ENCODE measurements at places on chromosomes 7 and 10.

GRCh38 chr7:26735976-26736600 is 128.3 kb downstream of the SKAP2 start:
- DNase-seq: no peak

DNA sequence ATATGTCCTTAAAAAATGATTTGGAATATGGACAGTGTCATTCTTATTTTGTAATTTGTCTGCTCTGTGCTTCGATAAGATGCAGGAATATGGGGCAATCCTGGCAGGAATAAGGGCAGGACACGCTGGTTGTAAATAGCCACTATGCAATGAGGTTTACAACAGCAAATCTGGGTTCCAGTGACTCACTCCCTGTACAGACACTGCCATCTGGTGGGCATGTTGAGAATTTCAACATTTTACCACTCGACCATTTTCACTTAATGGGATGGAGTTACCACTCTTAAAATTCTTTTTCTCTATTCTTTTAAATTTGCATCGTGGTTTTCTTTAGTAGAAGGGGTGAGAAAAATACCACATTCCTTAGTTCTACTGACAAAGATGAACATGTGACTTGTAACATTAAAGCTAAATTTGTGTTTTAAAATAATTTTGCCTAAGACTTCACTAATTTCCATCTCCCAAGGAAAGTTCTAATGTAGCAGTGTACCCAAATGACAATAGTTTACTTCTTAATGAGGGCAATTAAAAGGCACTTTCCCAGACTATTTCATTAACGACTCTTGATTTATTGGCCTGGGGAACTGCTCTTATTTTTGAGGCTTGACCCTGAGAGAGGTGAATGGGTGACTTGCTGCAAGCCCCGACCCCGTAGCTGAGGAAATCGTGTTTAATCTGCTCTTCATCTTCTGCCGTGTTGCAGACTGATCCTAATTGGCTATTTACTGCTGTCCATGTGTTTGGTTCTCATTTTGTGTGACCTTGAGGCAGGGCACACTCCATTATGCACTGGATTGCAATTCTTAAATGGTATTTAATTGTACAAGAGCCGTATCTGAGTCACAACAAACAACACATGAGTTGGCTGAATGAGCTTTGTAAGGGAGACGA is 173.6 kb upstream of the IMMP2L start:
- peak; percentile 58 for DNase-seq

- peak; percentile 9 for DNase-seq
Observed at GRCh38 chr10:46077141-46077554, 31.1 kb upstream of the MSMB start.

DNA sequence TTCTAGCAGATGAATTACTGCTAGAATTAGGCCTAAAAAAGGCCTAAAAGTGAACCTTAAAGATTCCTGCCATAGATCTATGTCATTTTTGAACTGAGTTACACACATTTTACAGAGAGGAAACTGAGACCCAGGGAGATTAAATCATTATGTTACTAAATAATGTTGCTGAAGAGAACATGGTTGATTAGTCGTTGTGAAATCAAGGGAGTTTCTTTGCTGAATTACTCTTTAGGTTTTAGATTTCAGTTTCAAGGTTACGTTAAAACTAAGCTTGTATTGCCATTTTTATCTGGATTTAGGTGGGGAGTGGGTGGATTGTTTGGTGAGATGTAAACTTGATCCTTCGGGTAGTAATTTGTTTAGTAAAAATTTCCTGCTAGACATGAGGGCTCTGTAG is 21.3 kb downstream of the CDK14 start:
- DNase-seq: no peak

DNA sequence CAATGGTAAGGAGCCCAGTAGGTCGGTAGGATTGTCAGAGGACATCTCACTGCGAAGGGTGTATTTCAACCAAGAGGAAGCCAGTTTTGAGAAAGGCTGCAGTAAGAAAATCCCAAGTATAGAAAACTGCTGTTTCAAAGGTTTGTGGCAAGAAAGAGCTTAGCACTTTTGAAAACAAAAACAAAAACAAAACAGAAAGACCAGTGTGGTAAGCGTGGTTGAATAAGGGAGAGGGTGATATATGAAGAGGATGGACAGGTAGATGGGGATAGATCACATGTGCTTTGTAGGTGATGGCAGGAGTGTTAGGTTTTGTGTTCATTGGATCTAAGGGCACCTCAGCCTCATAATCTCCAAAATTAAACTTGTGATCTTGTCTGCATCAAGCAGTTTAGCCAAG is 141.6 kb upstream of the WNT16 start:
- no peak for DNase-seq

- no peak for DNase-seq
Observed at GRCh38 chr10:94641480-94641879, 42.0 kb upstream of the CYP2C18 start.

GRCh38 chr7:155230169-155230593 is 67.5 kb upstream of the INSIG1 start:
- DNase-seq: peak; percentile 99

DNA sequence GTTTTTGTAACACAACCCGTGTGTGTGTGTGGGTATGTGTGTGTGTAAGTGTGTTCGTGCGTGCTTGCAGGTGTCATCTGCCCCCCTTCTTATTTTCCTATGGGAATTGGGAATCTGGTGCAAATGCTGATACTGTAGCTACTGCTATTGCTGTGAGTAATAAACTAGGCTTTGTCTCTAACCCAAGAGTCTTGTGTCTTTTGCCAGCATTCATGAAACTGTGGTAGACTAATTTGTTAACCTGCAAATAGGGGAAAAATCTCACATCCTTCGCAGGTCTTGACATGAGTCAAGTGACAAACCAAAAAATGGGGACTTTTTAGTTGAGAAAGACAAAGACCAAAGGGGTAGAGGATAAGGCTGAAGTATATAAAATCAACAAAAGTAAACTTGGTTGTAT is 57.9 kb upstream of the FAM133B start:
- DNase-seq: no peak

DNA sequence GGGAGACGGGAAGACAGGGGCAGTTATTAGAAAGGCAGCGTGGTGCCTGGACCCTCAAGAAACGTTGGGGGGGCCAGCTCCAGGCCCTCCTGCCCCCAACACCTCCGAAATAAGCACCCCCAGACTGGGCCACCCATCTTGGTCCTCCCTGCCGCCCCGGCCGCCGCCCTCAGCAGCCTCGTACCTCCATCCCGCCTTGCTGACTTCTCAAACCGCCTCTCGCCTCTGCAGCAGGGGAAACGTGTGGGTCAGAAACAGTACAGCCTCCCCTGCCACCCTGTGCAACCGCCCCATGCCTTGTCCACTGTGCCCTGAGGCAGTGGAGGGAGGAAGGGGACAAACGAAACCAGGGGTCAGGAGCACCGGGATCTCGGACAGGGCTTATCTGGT is 7.2 kb downstream of the GIGYF1 start:
- DNase-seq: no peak

DNA sequence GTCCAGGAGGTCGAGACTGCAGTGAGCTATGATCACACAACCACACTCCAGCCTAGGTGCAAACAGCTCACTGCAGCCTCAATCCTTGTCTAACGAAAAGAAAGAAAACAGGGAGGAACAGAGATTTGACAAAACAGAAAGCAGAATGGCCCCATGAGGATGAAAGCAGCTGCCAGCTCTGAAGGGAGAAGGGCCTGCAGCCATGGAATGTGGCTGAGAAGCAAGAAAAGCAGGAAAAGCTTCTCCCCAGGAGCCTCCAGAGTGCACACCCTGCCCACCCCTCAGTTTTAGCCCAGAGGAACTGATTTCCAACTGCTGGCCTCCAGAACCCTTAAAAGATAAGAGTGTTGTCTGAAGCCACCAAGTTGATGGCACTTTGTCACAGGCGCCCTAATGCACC is 13.0 kb downstream of the ESYT2 start:
- DNase-seq: no peak

DNA sequence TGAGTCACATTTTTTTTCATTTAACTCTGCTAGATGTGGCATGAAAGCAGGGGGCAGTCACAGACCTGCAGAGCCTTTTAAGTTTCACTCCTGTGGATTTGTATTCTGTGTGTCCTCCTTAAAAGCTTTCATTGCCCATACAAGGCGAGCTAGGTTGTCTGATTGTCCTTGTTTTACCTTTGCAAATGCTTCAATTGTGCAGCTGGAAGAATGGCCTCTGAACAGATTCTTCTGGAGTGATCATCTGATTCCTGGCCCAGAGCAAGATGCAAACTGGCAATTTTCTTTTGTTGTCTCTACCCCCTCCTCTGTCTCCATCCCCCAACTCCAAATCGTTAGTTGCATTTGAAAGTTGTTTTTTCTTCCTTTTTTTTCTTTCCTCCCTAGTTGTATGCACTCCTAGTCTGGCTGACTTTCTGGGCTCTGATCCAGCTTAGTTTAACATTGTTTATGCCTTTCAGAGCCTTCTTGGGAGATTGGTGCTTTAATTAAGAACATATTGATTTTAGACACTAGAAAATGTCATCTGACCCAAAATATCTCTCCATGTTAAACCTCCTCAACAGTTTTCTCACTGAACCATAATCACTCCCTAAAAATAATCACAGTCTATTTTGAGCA is 150.2 kb downstream of the REEP3 start:
- peak; percentile 88 for DNase-seq

DNA sequence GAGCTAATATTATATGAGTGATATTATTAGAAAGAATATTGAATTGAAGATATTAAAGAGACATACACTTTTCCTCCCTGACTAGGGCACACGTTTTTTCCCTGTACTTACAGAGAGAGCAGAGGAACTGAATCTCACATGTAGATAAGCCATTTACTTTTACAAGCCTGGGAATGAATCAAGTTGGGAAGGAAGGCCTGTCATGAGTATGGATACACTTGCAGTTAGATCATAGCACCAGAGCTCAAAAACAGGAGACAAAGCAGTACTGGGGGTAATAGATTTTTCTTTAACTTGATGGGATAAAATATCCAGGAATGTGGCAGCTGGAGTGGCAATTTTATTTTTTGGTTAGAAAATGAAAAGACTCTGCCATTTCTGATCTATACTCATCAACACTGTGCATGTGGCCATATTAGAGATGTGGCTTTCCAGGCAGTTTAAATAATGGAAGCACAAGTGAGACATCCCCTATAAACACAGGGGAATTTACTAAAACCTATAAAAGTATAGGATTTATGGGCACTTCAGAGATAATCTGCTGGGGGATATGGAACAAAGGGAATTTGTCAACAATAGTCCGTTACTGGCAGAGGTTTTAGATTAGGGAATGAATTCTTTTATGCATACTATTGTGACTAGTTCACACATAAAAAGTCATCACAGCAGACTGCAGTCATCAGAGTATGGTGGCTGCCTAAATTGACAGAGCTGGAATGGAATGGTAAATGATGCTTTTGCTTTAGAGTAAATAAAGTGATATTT is 657.7 kb upstream of the MBL2 start:
- no peak for DNase-seq

- DNase-seq: no peak
Observed at GRCh38 chr10:124039483-124040013, 53.9 kb downstream of the CHST15 start.

GRCh38 chr10:119871881-119872609 is 598 bp downstream of the MCMBP start:
- DNase-seq: peak; percentile 43

GRCh38 chr7:21704359-21704758 is 161.5 kb downstream of the DNAH11 start:
- no peak for DNase-seq

DNA sequence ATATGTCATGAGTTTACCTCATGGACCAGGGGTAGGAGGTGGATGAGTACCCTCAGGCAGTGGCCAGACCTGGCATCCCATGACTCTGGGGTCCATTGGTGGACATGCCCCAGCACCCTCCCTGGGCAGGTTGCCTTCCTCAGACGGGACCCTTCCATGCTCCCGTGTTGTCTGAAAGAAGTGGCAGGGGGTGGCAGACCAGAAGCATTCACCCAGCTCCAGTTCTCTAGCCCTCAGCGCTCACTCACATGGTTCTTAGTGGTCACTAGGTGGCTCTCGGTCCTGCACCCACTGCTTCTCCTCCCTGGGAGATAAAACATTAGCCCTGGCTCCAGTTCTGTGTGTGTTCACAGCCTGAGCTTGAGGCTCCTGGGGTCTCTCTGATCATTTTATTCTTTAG is 6.0 kb downstream of the RBP3 start:
- DNase-seq: peak; percentile 14

- DNase-seq: peak; percentile 69
Observed at GRCh38 chr10:70052462-70053217, at the start of gene MACROH2A2. TSS of gene MACROH2A2 (plus strand) at chr10:70052846. CDS start at chr10:70075659, 22,813 bp downstream.

GRCh38 chr10:88104223-88104622 is 240.8 kb downstream of the PTEN start:
- DNase-seq: no peak

DNA sequence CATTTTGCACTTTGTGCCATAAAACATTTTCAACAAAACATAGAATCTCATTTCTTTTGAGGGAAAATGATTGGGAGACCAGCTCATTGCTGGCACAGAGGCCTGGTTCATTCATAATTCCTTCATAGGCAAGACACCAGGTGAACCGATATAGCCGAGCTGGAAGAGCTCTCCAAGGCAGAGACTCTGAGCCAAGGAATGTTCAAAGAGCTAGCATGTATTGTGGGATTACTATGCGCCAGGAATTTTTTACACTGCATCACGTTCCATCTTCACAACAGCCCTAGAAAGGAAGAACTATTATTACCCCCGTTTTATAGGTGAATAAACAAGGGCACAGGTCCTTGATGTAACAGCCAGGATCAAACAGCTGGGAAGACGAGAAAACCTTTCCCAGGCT is 2.1 kb upstream of the IL6 start:
- DNase-seq: no peak

DNA sequence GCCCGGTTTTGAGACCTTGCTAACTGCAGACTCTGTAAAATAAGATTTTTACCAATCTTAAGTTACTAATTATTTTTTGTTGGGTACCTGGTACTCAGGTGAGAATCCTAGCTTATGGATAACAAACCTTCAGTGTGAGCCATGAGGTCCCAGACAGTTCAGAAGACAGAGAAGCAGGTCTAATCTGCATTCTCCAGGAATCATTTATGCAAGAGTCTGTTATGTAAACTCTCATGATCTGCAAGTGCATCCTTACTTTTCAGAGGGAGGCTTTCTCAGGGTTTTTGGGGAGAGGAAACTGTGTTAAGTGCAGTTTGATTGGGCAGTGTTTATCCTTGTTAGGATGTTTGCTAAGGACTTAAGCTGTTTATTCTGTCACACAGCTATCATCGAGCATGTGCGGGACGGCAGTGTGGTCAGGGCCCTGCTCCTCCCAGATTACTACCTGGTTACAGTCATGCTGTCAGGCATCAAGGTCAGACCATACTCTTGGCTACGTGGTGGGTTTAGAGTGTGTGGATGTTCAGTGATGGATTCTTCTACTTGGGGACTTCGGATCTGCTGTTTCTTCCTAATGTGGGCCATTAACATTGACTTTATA is 50.2 kb downstream of the SND1 start:
- no peak for DNase-seq

- no peak for DNase-seq
Observed at GRCh38 chr7:36264123-36264801, 111.2 kb downstream of the EEPD1 start.

GRCh38 chr10:34816085-34816496 is 995 bp upstream of the PARD3 start:
- DNase-seq: no peak

- DNase-seq: peak; percentile 90
Observed at GRCh38 chr10:4512671-4513240, 313.3 kb upstream of the AKR1E2 start.
